ENCODE measurements at places on chromosomes 1 and 21. TPM values are rescaled to one million over a fixed set of nuclear protein-coding genes. Genes with fewer than 3 reads are reported as not detected.

The BPNT1 gene
- total RNA-seq: 24.4 TPM

The TENT5C gene
- 0.11 TPM for total RNA-seq

The UBL4B gene
- total RNA-seq: not detected

The DHCR24 gene
- total RNA-seq: 310 TPM

The DNAJC28 gene
- total RNA-seq: 1.2 TPM

The SPATA1 gene
- total RNA-seq: 0.56 TPM

Measured in foreskin keratinocyte (primary cell).